ENCODE measurements at places on chromosomes 6 and 20.

DNA sequence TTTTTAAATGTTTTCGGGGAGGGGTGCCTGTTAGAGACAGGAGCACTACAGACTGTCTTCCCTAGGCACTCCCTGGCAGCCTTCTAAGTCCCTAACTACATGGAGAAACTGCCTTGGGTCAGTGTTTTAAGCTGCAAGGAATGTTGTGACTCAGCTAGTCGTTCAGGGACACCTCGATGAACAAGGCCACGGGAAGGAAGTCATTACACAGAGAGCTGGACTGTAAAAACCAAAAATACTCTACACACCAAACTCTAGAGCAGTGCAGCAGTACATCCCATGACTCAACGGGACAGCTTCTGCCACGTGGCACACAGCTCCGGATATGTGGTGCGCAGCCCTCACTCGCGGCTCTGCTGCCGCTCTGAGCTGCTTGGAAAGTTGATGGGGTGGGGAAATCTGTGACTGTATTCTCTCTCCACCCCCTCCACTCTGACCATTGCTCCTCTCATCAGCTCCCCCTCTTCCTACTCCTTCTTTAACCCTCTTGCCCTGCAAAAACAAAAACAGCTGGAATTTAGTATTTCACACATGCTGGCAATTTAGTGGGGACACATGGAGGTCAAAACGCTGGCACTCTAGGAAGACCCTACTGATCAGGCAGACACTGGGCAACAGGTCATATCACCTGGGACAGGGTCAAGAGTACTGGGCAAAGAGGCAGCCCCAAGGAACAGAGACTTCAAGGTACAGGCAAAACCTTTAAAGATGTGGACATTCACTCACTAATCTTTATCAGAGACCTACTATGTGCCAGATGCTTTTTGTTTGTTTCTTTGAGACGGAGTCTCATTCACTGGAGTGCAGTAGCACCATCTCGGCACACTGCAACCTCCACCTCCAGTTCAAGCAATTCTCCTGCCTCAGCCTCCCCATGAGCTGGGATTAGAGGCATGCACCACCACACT is 10.9 kb upstream of the LPIN3 start:
- peak; percentile 28 for DNase-seq

- DNase-seq, result no peak
Observed at GRCh38 chr6:15909290-15910070, 219.4 kb upstream of the MYLIP start.

DNA sequence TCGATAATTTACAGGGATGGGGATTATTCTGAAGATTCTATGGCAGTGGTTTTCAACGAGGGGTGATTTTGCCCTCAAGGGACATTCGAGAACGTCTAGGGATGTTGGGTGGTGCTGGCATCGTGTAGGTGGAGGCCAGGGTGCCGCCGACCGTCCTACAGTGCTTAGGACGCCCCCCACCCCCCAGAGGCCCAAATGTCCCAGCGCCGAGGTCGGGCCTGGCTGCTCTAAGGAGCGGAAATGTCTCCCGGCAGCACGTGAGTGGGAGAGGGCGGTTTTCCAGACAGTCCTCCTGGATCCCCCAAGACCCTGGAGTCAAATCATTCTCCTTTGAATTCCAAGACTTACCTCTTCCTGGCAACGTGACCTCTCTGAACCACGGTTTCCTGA is 101.9 kb downstream of the CDH4 start:
- no peak for DNase-seq

GRCh38 chr6:132962936-132963868 is 148.8 kb downstream of the RPS12 start:
- DNase-seq, result peak; percentile 58

DNA sequence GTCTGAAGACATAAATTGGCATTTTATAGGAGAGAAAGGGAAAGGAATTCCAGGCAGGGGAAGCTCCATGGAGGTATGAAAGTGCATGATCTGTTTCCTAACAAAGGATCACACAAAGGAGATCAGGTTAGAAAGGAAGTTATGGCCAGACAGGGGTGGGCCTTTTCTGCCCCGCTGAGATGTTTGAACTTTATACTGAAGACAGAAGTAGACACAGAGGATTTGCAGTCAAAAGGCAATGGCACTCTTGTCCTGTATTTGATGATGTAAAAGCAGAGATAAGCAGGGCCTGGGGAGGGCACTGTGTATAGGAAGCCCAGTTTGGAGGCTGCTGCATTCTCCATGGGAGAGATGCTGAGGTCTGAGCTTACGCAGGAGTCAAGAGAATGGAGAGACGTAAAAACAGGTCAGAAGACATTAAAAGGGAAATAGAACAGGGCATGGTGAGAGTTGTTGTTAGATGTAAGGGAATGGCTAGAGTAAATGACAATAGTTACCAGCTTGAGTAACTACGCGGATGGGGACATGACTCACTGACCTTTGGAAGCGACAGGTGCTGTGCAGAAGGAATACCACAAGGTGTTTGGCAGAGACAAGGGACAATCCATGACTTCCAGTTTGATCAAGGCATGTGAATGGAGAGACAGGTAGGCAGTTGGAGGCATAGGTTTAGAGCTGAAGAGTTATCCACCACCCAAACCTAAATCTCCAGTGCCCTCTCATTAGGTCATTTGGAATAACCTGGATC is 190.6 kb upstream of the SASH1 start:
- DNase-seq, result no peak

DNA sequence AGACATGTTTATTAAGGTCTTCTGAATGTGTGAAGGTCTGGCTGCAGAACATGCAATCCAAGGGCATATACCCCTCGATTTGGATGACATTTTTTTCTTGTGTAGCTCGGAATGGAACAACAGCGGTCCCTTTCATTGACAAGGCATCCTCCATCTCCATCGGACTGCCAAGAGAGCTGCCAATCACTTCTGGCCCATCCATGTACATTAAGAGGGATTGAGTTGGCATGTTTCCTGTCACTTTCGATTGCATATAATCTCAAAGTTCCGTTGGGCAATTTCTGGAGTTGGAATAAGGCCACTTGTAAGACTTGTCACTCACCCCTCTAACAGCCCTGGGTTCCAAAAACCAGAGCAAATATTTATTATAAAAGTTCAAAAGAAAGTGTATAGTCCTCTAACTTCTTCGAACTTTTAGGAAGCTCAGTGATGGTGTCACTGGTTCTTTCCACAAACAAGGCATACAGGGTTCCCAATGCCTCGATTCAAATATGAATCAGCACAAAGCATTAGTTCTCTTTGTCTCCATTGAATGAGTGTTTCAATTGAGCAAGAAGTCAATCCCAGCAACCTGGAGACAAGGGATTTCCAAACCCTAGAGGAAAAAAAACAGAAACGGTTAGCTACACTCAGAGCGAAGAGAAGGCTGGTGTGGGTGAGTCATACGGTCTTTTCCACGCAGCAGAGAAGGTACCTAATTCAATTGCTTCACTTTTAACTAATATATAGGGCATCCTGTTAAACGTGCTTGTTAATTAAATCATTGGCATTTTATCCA is 10.9 kb downstream of the ZNF217 start:
- peak; percentile 29 for DNase-seq

- no peak for DNase-seq
Observed at GRCh38 chr6:94899191-94899590, 678.1 kb upstream of the MANEA start.

- no peak for DNase-seq
Observed at GRCh38 chr6:158962371-158962770, 37.6 kb downstream of the RSPH3 start.

- no peak for DNase-seq
Observed at GRCh38 chr6:163014736-163015135, 287.0 kb downstream of the PACRG start.

DNA sequence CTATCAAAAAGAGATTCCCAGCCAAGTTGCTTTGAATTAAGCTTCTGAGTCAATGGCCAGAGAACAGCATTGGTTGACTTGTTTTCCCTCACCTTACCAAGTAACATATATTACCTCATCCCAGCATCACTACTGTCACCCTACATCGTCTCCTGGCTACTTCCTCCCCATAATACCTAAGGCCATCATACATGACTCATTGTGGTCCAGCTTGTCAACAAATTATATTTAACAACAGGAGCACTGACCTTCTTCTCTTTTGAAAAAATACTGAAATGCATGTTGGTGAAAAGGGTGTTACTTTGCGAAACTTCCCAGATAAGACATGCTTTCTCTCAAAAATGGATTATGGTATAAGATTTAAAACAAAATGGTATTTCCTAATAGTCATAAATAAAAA is 106.9 kb downstream of the TBX18 start:
- DNase-seq, result no peak

DNA sequence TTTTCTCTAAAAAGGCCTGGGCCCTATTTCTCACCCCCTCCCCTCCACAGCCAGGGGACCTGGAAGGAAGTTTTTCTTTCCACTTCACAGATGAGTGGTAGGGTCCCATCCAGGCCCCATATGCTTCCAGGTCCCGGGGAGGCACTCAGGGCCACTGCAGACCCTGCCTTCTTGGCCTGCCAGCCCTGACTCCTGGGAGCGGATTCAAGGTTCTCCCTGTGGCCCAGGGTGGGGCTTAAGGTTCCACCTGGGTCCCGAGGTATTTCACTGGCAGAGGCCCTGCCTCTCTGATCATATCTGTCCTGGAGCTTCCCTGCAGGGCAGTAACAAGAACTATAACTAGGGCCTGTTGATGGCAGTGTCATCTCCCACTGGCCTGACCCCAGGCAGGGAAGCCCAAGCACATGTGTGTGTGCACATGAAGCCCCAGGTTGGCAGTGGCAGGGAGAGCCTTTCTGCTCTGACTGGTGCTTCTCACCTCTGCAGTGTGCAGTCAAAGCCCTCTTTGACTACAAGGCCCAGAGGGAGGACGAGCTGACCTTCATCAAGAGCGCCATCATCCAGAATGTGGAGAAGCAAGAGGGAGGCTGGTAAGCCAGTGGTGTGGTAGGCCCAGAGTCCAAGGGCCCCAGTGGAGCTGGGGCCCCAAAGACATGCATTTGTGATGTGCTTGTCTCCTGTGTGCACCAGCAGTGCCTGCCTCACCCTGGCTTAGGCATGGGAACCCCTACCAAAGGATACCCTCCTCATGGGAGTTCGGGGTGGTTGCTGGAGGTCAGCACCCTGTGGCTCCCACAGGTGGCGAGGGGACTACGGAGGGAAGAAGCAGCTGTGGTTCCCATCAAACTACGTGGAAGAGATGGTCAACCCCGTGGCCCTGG is 31.2 kb downstream of the PLCG1 start:
- no peak for DNase-seq

- no peak for DNase-seq
Observed at GRCh38 chr6:35448191-35448590, 3.9 kb upstream of the FANCE start.

DNA sequence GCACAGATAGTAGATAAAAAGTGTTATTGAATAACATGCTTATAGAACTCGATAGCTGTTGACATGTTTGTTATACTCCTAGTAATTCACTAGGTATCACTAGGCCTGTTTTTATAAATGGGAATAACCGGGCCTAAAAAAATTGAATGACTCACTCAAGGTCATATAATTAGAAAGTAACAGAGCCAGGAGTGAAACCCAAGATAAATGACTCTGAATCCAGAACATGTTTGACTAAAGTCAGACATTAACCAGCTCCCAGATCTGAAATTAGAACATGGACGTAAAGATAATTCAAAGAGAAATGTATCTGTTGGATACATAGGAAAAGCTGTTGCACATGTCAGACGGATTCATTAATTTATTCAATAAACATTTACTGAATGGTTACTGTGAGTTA is 26.9 kb downstream of the RGS17 start:
- no peak for DNase-seq

DNA sequence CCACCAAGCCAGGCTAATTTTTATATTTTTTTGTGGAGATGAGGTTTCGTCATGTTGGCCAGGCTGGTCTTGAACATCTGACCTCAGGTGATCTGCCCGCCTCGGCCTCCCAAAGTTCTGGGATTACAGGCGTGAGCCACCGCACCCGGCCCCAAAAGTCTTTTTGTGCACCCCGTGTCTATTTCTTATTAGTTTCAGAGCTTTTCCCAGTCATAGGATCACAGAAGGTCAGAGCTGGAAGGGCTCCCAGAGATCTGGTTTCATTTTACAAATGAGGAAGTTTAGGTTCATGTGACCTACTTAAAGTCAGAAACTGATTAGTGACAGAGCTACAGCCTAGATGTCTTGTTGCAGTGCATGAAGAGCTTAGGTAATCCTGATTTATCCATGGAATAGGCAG is 1.6 kb upstream of the OGFRL1 start:
- no peak for DNase-seq

DNA sequence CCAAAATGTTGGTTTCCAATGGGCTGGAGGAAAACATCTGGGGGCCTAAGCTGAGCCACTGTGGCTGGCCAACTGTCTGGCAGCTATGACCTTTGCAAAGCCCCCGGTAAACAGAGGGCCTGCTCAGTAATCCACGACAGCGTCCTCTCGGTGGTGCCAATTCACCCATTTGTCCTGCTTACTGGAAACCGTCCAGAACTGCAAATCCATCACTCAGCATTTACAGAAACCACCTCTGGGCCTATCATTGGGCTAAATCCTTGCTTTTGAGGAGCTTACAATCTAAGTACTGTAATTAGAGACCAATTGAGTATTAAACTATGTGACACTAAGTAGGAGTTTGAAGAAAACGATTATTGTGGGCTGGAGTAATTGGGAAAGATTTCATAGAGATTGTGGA is 31.0 kb downstream of the ADAT2 start:
- no peak for DNase-seq

GRCh38 chr6:6225885-6226529 is 94.5 kb downstream of the F13A1 start:
- no peak for DNase-seq

DNA sequence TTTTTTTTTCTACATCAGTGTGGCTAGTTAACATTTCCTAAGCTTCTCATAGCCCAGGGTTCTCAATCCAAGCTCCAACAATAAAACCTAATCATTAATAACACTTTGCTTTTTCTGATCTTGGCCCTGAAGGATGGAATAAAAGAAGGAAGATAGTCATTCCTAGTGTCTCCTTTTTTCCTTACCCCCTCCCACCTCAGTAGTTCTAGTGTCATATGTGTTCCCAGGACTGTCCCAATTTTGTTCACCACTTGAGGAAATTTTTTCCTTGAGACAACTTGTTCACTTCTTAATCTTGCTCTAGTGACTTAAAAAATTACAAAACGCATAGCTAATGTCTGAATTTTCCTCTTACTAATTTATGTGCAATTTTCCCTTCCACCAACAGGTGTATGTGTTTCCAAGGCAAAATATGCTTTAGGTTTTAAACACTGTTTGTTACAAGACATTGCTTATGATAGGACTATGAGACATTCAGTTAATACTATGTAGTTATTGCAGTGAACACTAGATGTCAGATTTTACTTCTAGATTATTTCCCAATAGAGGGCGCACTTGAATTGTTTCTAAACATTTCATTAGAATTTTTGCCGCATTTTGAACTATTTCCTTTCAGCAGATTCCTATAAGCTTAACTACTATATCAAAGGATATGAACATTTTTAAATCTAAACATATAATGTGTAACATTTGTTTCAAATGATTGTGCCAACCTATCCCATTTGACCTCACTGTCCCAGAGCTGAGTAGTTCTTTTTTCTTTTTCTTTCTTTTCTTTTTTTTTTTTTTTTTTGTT is 18.5 kb upstream of the C6orf141 start:
- DNase-seq, result no peak

GRCh38 chr6:167136376-167136775 is 13.5 kb downstream of the CCR6 start:
- no peak for DNase-seq

Measured in stimulated activated CD4-positive, alpha-beta T cell treated with anti-CD3 and anti-CD28 coated beads, TNF-alpha, amount 100 ng/mL, for 24 hours (primary cell).